ENCODE measurements at places on chromosomes 1 and 21. TPM values are rescaled to one million over a fixed set of nuclear protein-coding genes. Genes with fewer than 3 reads are reported as not detected.

GRCh38 chr1:223631473-223631872 is 34.0 kb downstream of the CAPN8 start:
- DNase-seq: no peak

DNA sequence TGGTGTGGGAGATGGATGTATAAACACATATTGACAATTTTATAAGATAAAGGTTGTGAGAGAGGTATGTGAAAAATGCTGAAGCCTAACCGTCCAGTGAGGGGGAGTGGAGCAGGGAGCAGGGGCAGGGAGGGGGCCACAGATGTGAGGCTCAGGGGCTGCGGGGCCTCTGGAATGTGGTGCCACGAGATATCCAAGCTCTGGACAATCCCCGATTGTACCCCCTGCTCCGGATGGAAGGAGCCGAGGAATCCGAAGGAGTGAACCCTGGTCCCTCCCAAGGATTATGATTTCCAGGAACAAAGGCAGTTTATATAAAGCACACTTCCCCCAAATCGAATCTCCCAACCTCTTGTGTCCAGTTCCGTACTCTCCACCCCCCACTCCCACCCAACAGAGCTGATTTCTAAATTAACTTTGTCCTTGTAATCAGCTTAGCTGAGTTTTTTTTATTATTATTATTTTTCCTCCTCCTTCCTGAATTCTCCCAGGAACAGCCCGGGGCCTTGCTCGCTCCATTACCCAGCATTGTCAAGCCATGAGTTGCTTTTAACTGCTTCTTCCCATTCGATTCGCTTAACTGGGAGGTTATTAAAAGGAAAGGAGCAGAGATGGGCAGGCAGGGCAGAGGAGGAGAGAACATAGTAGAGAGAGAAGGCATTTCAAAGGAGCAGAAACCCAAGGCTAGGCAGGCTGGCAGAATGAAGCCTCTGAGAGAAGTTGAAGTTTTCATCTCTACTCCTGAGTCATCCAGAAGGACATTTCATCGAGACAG is 9.4 kb downstream of the KIRREL1 start:
- DNase-seq: no peak

- DNase-seq: no peak
Measured at GRCh38 chr1:218255090-218255489, 30.0 kb upstream of the RRP15 start.

- no peak for DNase-seq
Measured at GRCh38 chr1:116760487-116760886, 6.3 kb downstream of the CD2 start.

The HOOK1 gene
- total RNA-seq: 0.31 TPM

The ARHGEF11 gene
- 37.5 TPM for total RNA-seq

The BARHL2 gene
- not detected for total RNA-seq

The RHOU gene
- 3.8 TPM for total RNA-seq

Data from chondrocyte (in vitro differentiated cells).